ENCODE measurements at places on chromosomes 3 and 15.

GRCh38 chr15:90190606-90191343, 10.4 kb upstream of the SEMA4B start:
- DNase-seq, result no peak

- no peak for DNase-seq
Observed at GRCh38 chr3:171115667-171116066, 89.1 kb upstream of the SLC2A2 start.

DNA sequence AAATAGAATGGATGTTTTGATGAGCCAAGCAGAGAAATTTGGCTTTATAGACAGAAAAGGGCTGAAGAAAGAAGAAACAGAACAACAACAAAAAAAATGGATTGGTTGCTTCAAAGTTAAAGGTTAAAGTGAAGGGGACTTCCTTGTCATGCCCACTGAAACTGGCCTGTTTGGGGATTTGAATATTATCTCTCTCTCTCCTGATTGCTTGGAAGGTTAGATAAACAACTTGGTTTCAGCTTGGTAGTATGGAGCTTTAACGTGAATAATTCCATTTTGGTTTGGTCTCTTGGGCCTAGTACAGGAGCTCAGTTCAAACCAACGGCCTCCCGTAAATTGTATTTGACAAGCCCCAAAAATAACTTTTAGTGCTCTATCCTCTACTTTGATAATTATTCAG, 70.8 kb upstream of the MBNL1 start:
- no peak for DNase-seq

GRCh38 chr15:77688693-77689092, 56.0 kb upstream of the LINGO1 start:
- DNase-seq, result no peak

DNA sequence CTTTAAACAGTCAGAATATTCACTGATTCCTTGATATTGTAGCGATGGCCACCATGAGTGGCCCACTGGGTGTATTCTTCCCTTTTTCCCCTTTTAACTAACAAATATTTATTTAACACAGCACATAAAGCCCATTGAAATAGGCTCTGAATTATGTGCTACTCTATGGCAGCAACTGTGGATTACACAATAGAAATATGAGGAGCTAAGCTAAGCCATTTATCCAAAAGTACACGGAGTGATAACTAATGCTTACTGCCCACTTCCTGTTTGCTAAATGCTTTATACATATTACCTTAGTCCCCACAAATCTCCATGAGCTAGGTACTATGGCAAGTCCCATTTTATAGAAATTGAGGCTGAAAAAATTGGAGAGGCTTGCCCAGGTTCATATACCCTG, 17.9 kb downstream of the ILDR1 start:
- DNase-seq, result no peak

DNA sequence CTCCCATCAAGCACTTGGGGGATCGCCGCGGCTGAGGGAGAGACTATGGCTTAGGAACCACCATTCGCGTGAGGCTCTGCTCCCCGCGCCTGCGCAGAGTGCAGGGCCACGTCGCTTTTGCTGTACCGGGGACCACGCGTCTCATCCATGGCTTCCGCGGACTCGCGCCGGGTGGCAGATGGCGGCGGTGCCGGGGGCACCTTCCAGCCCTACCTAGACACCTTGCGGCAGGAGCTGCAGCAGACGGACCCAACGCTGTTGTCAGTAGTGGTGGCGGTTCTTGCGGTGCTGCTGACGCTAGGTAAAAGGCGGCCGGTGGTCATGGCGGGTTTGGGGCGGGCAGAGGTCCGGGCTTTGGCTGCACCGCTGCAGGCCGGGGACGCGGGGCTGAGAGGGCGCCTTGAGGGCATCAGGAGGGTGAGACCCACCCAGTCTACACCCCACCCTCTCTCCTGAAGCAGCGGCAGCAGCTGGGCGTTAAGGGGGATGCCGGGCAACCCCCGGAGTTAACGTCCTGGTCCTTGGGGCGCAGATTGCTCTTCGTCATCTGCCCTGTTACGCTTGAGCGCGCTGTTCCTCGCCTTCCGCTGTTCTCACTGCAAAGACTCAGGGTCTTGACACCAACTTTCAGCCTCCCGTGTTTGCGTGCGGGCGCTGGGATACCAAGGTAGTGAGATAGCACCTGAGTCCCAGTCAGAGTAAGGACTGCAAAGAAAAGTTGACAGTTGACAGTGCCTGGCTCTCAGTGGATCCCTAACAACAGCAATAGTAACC, at the start of gene SRPRB:
SRPRB (plus strand) TSS at position 114 of the 774 bp plus-strand sequence; CDS start at position 148, 34 bp downstream.
- peak; percentile 94 for DNase-seq

DNA sequence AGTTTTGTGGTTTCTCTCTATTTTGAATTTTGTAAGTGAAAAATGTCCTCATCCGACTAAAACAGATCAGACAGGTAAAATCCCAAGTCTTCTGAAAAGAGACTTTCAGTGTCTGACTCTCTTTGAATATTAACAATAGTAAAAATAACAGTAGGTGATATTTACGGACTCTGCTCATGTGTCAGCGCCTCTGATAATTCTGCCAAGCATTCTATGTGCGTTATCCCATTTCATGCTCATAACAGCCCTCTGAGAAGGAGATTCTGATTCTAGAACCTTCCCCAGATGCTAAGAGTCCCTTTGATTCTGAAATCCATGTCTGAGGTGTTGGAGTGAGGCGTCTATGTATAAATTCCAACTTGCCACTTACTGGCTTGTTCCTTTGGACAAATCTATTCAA, 282.8 kb downstream of the FEZF2 start:
- no peak for DNase-seq

Data from mesothelial cell of epicardium (in vitro differentiated cells).